ENCODE measurements at places on chromosomes 12 and 14. TPM values are rescaled to one million over a fixed set of nuclear protein-coding genes. Genes with fewer than 3 reads are reported as not detected.

DNA sequence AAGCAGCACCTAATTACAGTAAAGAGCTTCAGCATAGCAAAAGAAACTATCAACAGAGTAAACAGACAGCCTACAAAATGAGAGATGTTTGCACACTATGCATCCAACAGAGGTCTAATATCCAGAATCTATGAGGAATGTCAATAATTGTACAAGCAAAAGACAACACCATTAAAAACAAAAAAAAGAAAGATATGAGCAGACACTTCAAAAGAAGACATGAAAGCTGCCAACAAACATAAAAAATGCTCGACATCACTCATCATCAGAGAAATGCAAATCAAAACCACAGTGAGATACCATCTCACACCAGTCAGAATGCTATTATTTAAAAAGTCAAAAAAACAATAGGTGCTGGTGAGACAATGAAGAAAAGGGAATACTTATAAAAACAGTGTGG, 273.1 kb downstream of the TMTC2 start:
- no peaks in the 10 kb centered on the region for H3K4me1 ChIP-seq
- no peak for DNase-seq
- no peak overlapping the region for H3K4me3 ChIP-seq
- H3K27me3 ChIP-seq = no peaks in the 10 kb centered on the region

Gene P2RX2
- 0.66 TPM for total RNA-seq

DNA sequence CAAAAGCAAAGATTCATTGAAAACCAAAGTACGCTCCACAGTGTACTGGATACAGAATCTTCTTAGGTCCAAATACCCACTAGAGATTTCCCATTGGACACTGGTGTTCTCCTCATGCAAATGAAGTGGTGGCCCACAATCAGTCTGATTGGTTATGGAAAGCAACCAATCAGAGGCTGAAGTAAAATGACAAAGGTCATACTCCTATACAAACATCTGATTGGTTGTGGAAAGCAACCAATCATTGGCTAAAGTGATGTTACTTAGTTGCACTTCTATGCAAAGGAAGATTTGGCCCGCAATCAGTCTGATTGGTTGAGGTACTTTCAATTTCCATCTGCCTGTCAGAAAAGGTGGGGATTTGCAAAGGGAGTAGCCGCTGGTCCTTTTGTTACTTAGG, 1.3 kb upstream of the WASHC3 start:
- no peaks in the 10 kb centered on the region for H3K27me3 ChIP-seq
- DNase-seq = no peak
- no peak overlapping the region for H3K4me3 ChIP-seq
- no peaks in the 10 kb centered on the region for H3K36me3 ChIP-seq

Gene SLC16A7
- total RNA-seq = 11.0 TPM

DNA sequence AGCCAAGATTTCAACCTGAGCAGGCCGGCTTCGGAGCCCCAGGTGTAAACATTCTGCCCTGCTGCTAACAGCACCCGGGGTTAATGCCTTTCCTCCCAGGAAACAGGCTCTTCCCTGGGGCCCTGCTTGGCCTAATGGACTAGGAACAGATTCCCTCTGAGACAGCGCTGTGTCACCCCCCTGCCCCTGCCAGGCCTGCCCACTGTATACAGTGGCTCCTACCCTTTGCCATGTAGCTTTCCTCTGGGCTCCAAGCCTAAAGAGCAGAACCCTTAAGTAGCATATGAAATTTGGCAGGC, 28.3 kb upstream of the BCDIN3D start:
- DNase-seq = no peak
- no peaks in the 10 kb centered on the region for H3K36me3 ChIP-seq
- H3K4me1 ChIP-seq = no peaks in the 10 kb centered on the region
- H3K27me3 ChIP-seq = peaks cover 6% of the 10 kb centered on the region

Gene CDH24
- total RNA-seq = 2.8 TPM

DNA sequence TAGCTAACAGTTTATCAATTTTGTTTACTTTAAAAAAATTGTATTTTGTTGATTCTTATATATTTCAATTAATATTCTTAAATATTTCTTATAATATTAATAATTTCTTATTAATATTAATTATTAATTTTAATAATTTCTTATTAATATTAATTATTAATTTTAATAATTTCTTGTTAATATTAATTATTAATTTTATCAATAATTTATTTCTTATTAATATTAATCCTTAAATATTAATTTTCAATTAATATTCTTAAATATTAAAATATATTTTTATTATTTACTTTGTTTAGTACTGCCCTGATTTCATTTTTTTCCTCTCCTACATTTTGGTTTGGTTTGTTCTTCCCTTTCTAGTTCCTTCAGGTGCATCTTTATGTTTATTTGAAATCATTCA, 1208.1 kb downstream of the LRFN5 start:
- H3K4me3 ChIP-seq = no peak overlapping the region
- H3K36me3 ChIP-seq = no peaks in the 10 kb centered on the region
- no peak overlapping the region for H3K27ac ChIP-seq
- no peaks in the 10 kb centered on the region for H3K27me3 ChIP-seq

Gene SPX
- 10.7 TPM for total RNA-seq
